Stromal cell of bone marrow (primary cell): ENCODE measurements at places on chromosomes 1 and 21.

GRCh38 chr1:44484155-44484688 lies 79.2 kb downstream of the RNF220 start:
- no peak for DNase-seq

GRCh38 chr1:219296430-219297355 lies 123.0 kb downstream of the LYPLAL1 start:
- no peak for DNase-seq

GRCh38 chr1:78617615-78618026 lies 2.6 kb upstream of the IFI44L start:
- peak; percentile 87 for DNase-seq

DNA sequence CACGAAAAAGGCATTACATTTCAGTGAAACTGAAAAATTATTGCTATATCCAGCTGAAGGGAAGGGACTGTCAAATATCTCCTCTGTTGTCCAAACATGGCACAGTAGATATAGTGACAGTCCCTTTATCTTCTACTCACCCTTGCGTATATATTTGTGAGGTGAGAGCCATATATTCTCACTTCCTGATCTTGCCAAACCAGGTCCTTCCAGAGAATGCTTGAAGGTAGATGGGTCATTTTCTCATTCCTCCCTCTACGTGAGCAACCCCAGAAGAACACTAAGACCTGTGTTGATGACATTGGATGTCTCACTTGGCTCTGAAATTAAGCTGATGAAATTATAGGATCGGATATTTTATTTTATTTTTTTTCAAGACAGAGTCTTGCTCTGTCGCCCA lies 151.2 kb downstream of the DHRS3 start:
- DNase-seq: no peak

- DNase-seq: no peak
These were observed 2.6 kb upstream of the RNF2 start for GRCh38 chr1:185042737-185043136.

DNA sequence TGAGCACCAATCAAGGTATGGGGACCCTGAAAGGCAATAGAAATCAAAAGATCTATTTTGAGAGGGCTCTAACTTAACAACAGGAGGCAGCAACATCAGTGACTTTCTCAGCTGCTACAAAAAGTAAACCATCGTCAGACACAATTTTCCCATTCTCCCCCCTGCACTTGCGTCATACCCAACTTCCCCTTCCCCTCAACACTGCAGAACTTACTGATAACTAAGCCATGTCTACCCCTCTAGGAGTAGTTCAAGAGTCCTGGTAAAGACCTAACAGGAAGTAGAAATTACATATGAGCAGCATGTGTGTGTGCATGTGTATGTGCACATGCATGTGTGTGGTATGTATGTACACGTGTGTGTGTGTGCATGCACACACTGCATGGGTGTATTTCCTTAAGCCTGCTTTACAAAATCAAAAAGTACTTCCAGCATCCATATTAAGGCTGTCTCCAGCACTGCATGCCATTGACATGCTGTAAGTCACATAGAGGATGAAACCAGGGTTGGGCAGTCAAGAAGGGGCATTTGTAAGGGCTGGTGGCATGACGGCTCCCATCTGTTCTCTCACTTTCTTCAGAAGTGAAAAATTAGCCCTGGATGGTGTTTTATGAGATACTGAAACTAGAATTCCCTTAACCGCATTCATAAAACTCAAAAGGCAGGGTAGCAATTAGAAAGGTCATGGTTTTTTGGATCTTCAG lies 460.1 kb upstream of the RUNX1 start:
- no peak for DNase-seq

GRCh38 chr1:25028907-25029599 lies 99.0 kb upstream of the RUNX3 start:
- DNase-seq: no peak

DNA sequence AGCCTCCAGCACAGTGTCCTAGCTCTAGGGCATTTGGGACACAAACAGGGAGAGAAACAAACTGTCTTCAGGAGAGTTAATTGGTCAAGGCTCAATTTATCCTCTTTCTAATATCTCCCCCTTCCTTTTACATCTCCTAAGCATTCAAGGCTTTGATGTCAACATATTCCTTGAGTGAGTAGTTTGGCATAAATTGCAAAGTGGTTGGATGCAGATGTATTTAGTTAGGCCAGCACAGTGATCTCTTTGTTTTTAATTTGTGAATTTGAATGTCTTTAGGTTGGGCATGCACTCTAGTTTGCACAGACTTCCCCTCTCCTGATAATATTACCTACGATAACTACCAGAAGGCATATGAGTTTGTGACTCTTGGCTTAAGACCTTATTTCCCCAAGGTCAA lies 12.5 kb upstream of the OLFML2B start:
- DNase-seq: no peak

- no peak for DNase-seq
These were observed 596 bp downstream of the TOR3A start for GRCh38 chr1:179082333-179082998.

DNA sequence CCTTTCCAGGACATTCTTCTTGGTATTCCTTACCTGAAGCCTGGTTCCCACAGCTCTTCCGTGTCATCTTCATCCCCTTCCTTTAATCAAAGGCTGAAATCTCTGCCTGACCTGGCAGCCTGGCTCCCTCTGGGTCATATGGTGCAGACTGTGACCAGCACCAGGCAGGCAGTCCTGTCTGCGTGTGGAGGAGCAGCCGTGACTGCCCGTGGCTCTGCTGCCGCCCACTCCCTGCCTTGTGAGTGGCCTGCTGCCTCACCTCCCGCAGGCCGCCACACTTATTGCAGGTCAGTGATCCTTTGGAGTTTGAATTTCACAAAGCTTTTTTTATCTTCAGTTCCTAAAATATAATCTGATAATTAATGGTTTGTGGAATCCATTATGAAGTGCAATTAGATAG lies 36.2 kb upstream of the EPHA8 start:
- no peak for DNase-seq

DNA sequence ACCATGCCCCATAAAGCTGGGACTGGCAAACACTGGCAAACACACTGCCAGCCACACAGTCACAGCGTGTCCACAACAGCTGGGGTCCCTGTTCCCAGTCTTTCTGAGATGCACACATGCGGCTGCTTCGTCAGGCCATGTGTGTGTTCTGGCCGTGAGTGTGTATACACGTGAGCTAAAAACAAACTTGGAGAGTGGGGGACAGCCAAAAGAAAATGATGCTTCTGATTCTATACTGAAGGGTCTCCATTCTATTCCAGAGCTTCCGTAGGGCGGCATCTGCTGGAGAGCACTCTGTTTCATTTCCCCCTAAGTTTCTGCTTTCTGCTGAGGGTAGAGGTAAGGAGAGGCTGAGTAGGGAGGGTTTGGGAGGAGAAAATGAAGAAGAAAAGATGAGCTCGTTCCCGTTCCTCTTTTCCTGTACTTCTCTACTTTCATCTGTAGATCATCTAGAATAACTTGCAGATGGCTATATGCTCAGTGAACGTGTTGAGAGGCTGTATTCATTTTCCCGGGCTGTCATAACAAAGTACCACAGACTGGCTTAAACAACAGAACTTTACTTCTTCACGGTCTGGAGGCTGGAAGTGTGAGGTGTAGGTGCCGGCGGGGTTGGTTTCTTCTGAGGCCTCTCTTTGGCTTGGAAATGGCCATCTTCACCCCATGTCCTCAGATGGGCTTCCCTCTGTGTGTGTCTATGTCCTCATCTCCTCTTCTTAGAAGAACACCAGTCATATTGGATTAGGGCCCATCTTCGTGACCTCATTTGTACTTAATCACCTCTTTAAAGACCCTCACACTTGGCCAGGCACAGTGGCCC lies 151.6 kb downstream of the TOMM20 start:
- no peak for DNase-seq

- DNase-seq: no peak
These were observed 22.9 kb upstream of the LDLRAP1 start for GRCh38 chr1:25520446-25521061.

DNA sequence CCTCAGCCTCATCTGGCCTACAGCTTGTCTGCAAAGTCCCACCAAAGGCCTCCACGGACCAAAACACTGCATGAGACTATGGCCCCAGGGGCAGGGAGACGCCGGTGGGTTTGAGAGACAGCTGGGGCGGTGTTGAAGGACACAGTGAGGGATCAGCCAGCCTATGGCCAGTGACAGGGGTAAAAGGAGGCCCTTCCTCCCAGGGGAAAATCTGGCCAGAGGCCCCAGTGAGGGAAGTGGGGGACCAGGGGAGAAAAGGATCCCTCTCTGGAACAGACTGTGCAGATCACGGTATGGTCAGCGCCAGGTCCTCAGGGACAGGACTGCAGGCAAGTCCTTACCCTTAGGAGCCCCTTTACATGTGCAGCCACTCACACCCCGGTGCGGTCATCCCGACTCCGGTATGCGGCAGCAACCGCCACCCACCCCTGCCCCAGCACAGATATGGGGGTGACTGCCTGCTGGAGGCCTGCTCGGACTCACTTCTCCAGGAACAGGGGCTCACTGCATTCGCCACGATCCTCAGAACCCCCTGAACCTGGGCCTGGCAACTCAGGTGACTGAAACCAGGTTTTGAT lies 1.3 kb downstream of the CERS2 start:
- DNase-seq: no peak

- DNase-seq: no peak
These were observed 158.8 kb downstream of the URB2 start for GRCh38 chr1:229784834-229785233.

DNA sequence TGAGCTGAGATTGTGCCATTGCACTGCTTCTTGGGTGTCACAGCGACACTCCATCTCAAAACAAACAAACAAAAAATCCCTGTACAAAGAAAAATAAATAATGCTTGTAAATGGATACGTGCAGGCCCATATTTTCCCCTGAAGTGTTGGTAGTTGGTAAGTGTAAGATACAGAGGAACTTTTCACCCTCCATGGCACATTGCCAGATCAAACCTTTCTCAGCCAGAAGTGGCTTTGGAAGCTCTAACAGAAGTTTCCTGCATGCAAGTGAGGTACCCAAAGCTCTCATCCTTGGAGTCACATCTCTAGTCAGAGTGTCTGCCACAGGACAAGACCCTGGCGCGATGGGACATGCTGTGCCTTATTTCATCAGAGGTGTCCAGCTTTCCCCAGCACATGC lies 7.3 kb downstream of the NDUFV3 start:
- DNase-seq: no peak

- DNase-seq: no peak
These were observed 663.9 kb downstream of the PTPRU start for GRCh38 chr1:29900104-29900679.

- no peak for DNase-seq
These were observed 413 bp downstream of the UBL4B start for GRCh38 chr1:110112656-110113055.

DNA sequence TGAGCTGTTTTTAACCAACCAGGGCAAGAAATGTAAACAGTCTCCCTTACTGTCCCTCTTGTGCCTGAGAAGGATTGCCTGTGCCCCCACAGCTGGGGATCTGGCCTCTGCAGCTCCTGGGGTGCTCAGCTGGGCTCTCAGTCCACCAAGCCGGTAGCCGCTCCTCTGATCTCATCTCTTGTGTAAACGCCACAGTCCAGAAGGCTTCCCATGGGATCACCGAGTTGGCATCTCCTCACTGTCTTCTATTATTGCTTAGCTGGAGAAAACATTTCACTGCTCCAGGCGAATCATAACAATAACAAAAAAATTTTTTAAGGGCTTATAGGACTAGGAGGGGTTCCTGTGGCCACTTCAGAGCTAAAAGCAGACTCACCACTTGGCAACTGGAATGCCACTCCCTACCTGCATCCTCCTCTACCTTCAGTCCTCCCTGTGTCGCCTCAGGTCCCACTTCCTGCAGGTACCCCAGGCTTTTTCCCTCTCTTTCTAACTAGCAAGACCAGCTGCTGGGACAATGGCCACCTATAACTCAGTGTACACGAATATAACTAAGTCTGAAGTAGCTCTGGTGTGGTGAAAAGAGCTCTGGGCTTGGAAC lies 75.8 kb downstream of the ATP1A1 start:
- DNase-seq: peak; percentile 66
